ENCODE measurements at places on chromosomes 5 and 9.
A peak's percentile ranks its signal among the peaks of the same experiment; 100 is the strongest.

DNA sequence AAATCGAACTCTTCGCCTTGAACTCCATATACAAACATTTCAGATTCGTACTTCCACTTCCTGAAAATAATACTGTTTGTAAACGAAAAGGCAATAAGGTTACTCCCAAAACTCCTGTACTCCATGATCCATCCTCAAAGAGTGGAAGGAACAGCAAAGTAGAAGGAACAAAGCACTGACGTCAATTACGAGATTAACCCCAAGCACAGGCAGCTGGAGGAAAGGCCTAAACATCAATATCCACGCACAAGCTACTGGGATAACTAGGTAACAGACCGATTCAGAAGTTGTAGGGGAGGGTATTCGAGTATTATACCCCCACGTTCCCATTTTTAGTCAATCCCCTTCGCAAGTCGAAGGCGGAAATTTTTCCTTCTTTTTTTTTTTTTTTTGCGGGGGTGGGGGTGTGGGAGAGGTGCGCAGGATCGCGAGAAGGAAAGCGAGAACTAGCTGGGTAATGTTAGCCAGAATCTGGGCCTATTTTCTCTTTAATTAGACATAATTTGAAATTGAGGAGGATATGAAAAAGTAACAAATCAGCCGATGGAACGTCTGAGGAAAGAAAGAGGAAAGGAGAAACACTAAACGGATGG lies 909 bp downstream of the AFF4 start:
- H3K27ac ChIP-seq: peak overlapping the region; percentile 95
- peaks cover 24% of the 10 kb centered on the region for H3K36me3 ChIP-seq
- no peaks in the 10 kb centered on the region for H3K27me3 ChIP-seq
- DNase-seq: no peak
- peaks cover 31% of the 10 kb centered on the region for H3K4me1 ChIP-seq

- peaks cover 14% of the 10 kb centered on the region for H3K4me1 ChIP-seq
- H3K27me3 ChIP-seq: peaks cover 70% of the 10 kb centered on the region
- no peak for DNase-seq
- no peak within 1 kb of the TSS for H3K27ac ChIP-seq
- H3K36me3 ChIP-seq: peaks cover 2% of the 10 kb centered on the region
These were observed at the start of gene SHC3 for GRCh38 chr9:89177944-89178829. Gene SHC3 (minus strand): TSS chr9:89178818. CDS start chr9:89178460, 358 bp downstream.

DNA sequence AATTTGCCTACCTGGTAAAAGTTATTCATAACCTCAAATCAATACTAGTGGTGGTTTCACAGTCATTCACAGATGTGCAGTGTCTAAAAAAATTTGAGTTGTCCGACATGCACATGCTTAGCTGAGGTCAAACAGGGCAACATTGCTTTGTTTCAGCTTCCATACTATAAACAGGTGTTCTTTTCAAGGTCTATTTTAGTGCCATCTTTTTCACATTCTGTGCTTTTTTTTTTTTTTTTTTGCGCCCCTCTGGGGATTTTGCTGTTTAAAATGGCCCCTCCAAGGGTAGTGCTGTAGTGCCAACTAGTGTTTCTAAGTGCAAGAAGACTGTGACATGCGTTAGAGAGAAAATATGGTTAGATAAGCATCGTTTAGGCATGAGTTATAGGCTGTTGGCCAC lies 14.5 kb downstream of the PHAX start:
- no peaks in the 10 kb centered on the region for H3K27me3 ChIP-seq
- DNase-seq: no peak
- H3K36me3 ChIP-seq: peaks cover 70% of the 10 kb centered on the region
- H3K27ac ChIP-seq: no peak overlapping the region

DNA sequence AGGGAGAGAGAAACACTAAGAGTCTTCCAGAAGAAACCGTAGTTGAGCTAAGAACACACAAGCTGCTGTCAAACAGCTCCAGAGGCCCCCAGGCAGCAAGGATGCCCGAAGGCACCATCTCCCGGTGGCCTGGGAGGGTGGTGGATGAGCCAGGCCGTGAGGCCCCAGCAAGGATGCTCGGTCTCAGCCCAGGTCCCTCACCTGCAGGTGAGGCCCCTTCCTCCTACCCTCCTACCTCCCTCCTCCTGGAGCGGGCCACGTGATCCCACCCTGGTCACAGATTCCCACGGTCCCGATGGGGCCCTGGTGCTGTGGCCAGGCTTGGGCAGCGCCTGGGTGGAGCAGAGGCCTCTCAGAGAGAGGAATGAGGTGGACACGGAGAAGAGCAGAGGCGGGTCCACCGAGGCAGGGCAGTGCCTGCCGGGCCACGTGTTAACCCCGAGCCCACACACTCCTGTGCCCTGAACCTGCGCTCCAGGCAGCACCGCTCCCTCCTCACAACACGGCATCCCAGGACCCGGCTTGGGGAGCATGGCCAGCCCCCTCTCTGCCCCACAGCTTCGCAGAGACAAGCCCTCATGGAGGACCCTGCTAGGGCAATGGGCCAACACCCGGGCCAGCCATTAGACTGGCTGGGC lies 95.4 kb upstream of the SARDH start:
- H3K36me3 ChIP-seq: peaks cover 3% of the 10 kb centered on the region
- no peak for DNase-seq
- no peaks in the 10 kb centered on the region for H3K27me3 ChIP-seq
- H3K4me3 ChIP-seq: no peak overlapping the region
- no peak overlapping the region for H3K27ac ChIP-seq

GRCh38 chr9:135357863-135358551 lies 121.6 kb upstream of the PPP1R26 start:
- H3K36me3 ChIP-seq: no peaks in the 10 kb centered on the region
- no peak overlapping the region for H3K4me3 ChIP-seq
- H3K27me3 ChIP-seq: no peaks in the 10 kb centered on the region
- H3K27ac ChIP-seq: no peak overlapping the region
- no peaks in the 10 kb centered on the region for H3K4me1 ChIP-seq

Measured in central memory CD8-positive, alpha-beta T cell (primary cell).